ENCODE measurements at places on chromosomes 1 and 21. TPM values are rescaled to one million over a fixed set of nuclear protein-coding genes. Genes with fewer than 3 reads are reported as not detected.

Gene GCSAML
- not detected for total RNA-seq

Gene CLEC20A
- not detected for total RNA-seq

Gene OLIG2
- total RNA-seq: not detected

GRCh38 chr1:81679942-81680341 is 120.8 kb upstream of the ADGRL2 start:
- DNase-seq: no peak

DNA sequence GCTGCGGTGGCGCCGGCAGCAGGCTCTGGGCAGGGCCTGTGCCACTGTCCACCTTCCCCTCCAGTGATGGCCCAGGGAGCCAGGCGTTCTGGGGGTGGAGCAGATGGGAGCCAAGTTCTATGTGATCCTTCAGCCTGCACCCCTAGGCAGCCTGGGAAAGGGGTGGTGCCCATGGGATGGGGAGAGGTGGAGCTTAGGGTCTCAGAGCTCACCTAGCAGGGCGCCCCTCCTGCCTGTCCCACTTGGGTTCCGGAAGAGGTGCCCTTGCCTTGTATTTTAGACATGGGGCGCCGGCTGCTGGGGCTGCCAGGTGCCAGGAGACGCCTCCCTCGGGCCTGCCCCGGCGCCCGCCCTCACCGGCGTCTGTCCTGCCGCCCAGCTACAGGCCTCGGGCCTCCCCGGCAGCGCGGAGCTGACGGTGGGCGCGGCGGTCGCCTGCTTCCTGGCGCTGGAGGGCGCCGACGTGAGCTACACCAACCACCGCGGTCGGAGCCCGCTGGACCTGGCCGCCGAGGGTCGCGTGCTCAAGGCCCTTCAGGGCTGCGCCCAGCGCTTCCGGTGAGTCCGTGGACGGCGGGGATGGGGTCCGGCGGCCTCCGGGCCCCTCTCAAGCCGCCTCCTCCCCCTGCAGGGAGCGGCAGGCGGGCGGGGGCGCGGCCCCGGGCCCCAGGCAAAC is 3.1 kb upstream of the MMP23B start:
- DNase-seq: no peak

DNA sequence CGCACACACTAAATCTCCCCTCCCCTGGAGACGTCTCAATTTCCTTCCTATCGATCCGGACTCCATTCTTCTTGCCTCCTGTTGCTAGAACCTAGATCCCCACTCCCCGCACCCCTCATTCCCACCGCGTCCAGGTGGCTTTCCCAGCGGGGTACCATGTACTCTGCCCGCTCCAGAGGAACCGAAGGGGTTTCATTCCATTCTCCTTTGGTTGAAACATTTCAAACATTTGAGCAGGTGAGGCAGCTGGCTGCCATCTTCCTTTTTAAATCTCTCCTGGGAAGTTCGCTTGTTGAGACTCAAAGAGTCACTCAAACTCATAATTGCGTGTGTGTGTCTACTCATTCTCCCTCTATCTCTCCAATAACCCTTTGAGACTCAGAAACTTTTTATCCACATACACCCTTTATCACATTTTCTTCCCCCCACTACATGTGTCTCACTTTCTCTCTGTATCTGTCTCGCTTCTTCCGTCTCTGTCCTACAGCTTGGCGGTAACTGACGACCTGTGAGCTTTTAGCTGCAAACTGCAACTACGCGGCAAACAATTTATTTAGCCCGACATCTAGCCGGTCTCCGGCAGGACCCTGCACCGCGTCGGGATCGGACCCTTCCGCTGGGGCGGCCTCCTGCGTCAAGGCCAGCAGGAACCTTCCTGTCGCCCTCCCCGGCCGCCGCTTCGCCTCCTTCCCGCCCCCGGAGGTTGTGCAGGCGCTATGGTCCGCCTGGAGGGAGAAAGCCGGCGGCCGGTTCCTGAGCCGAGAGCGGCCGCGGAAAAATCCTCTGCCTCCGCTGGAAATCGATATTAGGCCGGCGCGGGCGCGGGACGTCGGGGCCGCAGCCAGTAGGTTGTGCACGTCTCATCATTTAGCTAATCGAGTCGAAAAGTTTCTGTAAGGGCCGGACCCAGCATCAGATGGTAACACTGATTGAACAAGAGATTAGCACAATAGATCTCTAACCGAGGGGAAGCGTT is 3.0 kb upstream of the FOXD3 start:
- DNase-seq: no peak

- no peak for DNase-seq
Observed at GRCh38 chr1:207298186-207298585, 23.3 kb upstream of the CD55 start.

DNA sequence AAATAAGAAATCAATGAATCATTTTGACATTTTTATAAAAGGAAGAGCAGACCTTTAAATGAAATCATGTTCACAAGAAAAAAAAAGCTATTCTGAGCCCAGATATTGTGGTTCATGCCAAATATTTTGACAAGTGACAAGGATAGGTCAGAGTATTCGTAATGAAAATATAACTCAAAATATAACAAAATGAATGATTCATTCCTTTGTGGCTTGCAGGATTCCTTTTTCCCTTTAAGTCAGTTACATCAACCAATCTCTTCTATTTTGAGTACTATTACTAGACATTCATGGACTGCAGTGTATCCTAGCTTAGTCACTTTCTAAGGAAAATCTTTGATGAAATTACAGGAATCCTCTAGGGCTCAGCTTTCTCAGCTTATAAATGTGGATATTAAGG is 188.7 kb downstream of the COL11A1 start:
- DNase-seq: no peak
